ENCODE measurements at places on chromosomes 13 and 19.

DNA sequence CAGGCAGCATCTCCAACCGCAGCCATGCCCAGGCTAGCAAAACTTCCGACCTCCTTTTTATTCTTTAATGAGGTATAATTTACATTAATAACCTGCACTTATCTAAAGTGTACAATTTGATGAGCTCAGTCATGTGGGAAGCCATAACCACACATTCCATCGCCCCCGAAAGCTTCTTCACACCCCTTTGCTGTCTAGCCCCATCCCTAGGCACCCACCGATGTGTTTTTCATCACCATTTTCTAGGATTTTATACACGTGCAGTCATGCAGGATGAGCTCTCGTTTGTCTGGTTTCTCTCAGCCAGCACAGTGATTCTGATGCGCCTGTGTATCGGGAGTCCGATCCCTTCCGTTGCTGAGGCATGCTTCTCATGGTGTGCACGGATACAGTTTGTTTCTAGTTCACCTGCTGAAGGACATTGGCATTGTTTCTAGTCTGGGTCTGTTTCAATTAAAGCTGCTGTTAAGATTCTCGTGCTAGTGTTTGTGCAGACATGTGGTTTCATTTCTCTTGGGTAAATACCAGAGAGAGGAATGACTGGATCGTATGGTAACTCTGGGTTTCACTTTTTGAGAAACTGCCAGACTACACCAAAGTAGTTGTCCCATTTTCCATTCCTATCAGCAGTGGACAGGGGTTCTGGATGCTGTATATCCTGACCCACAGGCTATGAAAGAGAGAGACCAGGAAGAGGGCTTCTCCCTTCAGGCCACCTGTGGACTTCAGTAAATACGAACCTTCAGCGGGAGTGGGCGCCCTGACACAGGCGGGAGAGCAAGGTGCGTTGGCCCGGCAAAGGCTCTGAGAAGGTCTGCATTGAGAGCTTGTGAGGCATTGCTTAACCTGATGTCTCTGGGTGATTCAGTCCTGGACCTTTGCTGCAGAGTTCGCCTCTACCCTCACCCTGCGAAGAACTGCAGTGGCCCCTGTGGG lies 4.9 kb downstream of the AP1M1 start:
- no peak for DNase-seq

GRCh38 chr19:900043-900301 lies 6.7 kb downstream of the RNU6-9 start:
- no peak for DNase-seq

DNA sequence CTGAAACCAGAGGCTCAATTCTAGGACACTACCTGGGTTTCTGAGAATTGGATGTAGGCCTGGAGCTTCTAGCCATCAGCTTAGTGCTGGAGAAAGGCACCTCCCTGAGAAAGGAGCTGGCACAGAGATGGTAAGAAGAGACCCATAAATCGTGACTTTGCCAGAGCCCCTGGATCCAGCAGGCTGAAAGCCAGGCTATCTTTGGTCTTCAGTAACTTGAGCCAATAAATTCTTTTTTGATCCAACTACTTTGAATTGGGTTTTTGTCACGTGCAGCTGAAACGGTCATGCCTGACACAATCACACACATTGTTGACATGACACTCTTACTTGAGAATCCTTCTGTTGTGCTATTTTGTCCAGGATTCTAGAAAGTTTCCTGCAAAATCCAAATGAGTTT lies 103.4 kb downstream of the LHFPL6 start:
- no peak for DNase-seq

GRCh38 chr19:12093777-12094176 lies 29.2 kb downstream of the ZNF844 start:
- no peak for DNase-seq

- DNase-seq, result no peak
Observed at GRCh38 chr19:5436948-5437306, 18.3 kb upstream of the ZNRF4 start.

DNA sequence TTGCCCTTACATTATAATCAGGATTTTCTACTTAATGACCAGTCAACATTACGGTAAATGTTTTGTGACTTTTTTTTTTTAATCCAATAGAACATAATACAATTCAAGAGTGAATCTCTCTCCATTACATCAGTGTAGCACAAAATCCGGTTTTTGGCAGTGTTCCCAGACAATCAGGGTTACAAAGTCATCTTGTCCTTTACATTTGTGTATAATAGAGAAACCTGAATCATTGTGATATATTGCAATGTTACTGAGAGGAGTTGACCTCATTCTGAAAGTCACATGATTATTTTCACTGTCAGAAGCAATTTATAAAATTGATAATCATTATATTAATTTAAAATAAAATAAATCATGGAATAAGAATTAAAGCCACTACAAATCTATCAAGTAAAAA lies 1346.0 kb upstream of the SPRY2 start:
- no peak for DNase-seq

DNA sequence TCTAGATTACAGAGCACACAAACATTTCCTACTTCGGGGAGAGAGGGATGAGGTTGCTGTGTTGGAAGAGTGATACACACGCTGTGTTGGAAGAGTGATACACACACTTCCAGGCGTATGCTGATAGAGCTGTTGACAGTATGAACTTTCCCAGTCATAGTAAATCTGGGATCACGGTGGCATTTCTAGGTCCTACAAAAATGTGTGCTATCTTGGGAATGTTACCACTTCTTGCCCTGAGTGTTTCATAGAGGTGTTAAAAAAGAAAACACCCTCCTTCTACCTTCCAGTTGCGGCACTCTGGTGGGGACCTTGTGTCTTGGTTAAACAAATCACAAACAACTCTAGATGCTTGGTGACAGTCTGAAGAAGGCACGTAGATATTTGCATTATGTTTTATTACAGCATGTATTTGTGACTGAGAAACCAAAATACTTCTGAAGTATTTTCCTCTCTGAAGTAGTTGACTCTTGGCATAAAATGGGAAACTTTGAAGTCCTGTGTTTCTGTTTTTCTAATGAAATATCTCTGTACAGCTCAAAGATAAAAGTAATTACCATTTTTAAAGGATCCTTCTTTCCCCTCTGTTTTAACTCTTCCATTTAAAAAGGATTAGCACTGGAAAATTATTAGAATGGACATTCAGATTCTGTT lies 52.5 kb downstream of the ARHGAP35 start:
- no peak for DNase-seq

GRCh38 chr19:5908773-5909442 lies 4.2 kb downstream of the VMAC start:
- DNase-seq, result no peak

DNA sequence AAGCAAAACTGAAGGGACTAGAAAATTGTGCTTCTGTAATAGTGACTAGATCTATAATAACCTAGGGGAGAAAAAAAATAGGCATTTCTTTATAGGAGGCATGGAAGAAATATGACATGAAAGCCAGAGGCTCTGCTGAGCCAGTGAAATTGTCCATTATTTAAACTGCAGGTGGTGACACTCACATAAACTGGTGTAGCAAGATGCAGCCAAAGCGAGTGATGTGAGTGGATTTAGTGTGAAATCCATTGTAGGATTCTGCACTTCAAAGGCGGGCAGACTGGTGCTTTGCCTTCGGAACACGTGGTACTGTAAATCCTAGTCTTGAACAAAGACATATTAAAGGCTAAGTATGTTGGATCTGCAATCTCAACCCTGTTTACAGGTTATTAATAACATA lies 361.9 kb downstream of the TBC1D4 start:
- no peak for DNase-seq

DNA sequence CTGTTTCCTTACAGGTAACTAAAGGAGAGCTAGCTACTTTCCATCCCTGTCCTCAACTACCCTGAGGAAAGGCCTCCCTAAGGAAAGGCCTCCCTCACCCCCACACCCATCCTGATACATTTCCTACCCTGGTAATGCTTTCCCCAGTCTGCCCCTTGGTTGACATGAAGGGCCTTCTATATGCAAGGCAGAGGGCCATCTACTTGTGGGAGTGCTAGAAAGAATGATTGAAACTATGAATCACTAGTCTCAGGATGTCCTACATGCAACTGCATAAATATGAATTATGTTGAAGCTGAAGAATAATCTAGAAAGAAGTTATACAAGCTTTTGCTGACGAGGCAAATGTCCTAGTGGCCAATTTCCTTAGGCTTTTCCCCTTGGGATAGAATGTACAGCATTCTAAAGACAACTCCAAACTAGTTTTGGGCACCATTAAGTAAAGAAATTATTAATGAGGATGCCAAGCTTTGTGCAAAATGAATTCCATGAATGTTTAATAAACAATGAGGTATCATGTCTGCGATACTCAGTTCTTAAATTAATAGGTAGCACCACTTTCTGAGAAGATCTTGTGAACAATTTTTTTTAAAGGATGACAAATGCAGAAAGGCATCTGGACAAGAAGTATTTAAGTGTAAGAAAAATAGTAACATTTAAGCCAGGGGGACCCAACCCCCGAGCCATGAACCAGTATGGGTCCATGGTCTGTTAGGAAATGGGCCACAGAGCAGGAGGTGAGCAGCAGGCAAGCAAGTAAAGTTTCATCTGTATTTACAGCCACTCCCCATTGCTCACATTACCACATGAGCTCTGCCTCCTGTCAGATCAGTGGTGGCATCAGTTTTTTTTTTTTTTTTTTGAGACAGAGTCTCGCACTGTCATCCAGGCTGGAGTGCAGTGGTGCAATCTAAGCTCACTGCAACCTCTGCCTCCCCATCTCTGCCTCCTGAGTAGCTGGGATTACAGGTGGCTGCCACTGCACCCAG lies 223.0 kb downstream of the LHFPL6 start:
- DNase-seq, result no peak

DNA sequence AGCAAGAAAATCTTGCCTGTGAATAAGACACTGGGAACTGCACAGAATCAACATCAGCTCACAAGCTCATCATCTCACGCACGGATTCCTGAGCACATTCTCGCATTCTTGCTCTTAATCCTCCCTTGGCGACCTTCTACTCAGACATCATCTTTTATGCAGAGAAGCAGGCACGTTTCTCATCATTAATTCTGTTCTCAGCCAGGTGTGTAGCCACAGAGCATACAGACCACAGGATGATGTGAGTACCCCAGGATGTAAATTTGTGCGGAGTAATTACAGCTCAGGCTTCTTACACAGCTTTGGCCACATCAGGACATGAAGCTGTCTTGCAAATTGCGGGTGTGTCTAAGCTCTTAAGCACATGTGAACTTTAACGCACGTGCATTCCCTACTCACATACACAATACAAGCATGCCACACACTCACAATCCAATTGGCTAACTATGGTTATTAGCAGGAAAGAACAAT lies 36.5 kb upstream of the SACS start:
- DNase-seq, result no peak

- DNase-seq, result no peak
Observed at GRCh38 chr13:85501616-85502015, 297.6 kb downstream of the SLITRK6 start.

- DNase-seq, result no peak
Observed at GRCh38 chr19:49182848-49183375, 25.3 kb downstream of the TRPM4 start.

GRCh38 chr19:39321117-39321831 lies 611 bp upstream of the LRFN1 start:
- no peak for DNase-seq

- no peak for DNase-seq
Observed at GRCh38 chr19:5333581-5334365, 6.8 kb downstream of the PTPRS start.

- DNase-seq, result no peak
Observed at GRCh38 chr13:54852831-54853230, 1824.2 kb downstream of the OLFM4 start.

- peak; percentile 66 for DNase-seq
Observed at GRCh38 chr13:41458187-41458760, 924 bp downstream of the RGCC start.

DNA sequence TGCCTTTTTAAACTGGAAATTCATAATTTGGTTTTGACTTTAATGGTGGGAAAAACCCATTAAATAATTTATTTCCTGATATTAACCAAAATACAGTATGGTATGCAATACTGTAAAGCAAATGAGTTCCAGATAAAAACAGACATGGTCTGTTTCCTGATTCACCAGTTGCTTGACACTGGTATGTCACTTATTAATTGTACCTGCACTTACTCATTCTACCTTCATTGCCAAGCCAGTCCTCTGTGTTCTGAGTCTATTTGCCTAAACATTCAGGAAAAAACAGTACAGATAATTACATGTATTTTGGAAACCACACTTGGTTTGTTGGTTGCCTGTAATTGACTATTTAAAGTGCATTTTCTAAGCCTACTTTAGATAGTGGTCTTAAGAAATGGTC lies 159.3 kb downstream of the TNFRSF19 start:
- no peak for DNase-seq

- no peak for DNase-seq
Observed at GRCh38 chr13:113420833-113421600, 32.3 kb downstream of the ADPRHL1 start.

DNA sequence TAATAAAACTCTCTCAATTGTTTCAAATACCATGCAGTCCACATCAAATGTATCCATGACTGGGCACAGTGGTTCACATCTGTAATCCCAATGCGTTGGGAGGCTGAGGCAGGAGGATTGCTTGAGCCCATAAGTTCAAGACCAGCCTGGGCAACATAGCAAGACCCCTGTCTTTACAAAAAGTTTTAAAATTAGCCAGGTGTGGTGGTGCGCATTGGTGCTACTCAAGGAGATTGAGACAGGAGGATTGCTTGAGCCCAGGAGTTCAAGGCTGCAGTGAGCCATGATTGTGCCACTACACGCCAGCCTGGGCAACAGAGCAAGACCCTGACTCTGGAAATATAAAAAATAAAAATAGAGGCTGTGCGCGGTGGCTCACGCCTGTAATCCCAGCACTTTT lies 5.0 kb downstream of the CLIP3 start:
- DNase-seq, result no peak

DNA sequence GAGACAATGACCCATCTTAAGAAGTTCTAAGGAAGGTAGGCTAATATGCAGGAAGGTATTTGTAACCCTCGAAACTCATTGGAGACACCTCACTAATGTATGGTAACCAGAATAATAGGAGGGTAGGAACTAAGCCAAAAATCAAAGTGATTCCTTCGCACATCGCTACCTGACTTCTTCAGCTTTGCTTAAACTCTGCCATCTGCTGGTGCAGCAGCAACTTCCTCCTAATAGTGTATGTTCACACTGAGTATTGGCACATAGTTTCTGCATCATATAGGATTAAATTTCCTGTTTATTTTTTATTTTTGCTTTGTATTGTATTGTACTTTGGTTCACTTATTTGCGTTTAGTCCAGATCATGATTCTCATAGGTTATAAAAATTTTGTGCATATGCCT lies 676.2 kb downstream of the GPC5 start:
- no peak for DNase-seq

DNA sequence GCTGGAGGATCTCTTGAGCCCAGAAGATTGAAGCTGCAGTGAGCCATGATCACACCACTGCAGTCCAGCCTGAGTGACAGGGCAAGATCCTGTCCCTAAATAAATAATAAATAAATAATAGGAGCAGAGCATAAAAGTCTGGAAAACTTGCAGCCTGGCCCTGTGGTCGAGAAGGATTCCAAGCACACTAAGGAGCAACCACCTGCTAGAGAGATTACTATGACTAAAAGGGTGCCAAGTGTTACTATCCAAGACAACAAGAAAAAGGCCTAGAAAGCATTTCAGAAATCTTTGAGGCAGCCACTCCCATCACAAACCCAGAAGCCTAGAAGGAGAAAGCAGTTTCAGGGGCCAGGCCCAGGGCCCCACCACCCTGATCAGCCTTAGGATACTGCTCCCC lies 46.1 kb downstream of the LHFPL6 start:
- DNase-seq, result no peak

- DNase-seq, result no peak
Observed at GRCh38 chr13:48411147-48411794, 1.6 kb downstream of the LPAR6 start.

- DNase-seq, result no peak
Observed at GRCh38 chr13:39037410-39037879, 444 bp downstream of the PROSER1 start.
